Liver (tissue), 10 donors: ENCODE measurements at places on chromosomes 11 and 22. TPM values are rescaled to one million over a fixed set of nuclear protein-coding genes. Genes with fewer than 3 reads are reported as not detected.
A peak's percentile ranks its signal among the peaks of the same experiment; 100 is the strongest.

C1QTNF5 gene
- 2.2 TPM for total RNA-seq

BIK gene
- total RNA-seq: not detected

MMP8 gene
- total RNA-seq: 3.5 TPM

CCDC87 gene
- 0.17 TPM for total RNA-seq

OR5A1 gene
- not detected for total RNA-seq

STIP1 gene
- 58.1 TPM for total RNA-seq

C11orf42 gene
- total RNA-seq: not detected

SYT7 gene
- 114 TPM for total RNA-seq

HBB gene
- total RNA-seq: 5.7 TPM

SOX10 gene
- total RNA-seq: 0.08 TPM

SERHL2 gene
- 0.79 TPM for total RNA-seq

OSBP2 gene
- 1.2 TPM for total RNA-seq

DNA sequence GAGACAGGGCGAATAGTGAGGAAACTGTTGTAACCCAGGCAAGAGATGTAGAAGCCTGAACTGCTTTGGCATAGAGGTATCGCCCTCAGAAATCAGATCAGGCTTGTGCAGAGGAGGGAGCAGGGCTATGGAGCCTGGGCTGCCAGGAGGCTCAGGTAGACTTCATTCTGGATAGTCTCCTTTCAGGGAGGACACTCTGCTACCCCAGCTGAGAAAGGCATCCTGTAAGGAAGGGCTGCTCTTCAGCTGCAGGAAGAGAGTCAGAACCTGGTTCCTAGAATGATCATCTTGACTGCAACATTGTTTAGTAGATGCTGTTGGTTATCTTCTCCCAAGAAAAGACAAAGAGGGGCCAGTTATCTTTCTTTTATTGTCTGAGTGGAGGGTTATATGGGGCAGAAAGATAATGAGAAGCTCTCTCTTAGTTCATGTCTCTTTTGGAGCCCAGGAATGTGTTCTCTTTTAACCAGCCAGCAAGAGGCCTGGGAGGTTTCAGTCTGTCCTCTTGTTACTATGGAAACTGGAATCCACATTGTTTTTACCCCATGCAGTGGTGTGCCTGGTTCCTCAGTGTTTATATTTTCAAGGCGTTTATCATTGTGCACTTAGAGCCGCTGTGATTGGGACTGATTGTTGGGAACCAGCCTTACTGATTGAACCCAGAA, 95.7 kb downstream of the STIM1 start:
- no peaks in the 10 kb centered on the region for H3K4me1 ChIP-seq
- H3K4me3 ChIP-seq: no peak overlapping the region
- H3K36me3 ChIP-seq: no peaks in the 10 kb centered on the region
- H3K27ac ChIP-seq: peak overlapping the region; percentile 16
- no peaks in the 10 kb centered on the region for H3K27me3 ChIP-seq

GRCh38 chr22:47130883-47131631, 368.6 kb downstream of the TBC1D22A start:
- no peaks in the 10 kb centered on the region for H3K4me1 ChIP-seq
- DNase-seq: no peak
- H3K36me3 ChIP-seq: no peaks in the 10 kb centered on the region

DNA sequence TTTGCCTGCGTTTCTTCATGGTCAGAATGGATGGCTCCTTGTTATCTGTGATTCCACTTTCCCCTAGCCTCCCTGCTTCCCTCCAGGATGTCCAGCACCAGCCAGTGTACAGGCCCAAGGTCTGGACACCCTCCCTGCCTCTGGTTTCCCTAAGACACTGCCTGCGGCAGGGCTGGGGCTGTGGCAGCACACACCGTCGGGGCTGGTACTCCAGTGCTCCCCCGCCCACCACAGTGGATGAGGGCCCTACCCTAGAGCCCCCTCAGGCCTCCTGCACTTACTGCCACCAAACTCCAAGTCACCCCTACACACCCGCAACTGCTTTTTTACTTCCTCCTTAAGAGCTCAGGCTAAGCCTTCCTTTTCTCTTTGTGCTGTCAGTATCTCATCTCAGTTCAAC, 28.9 kb downstream of the ZNF214 start:
- DNase-seq: no peak
- H3K4me3 ChIP-seq: no peak overlapping the region
- H3K4me1 ChIP-seq: no peaks in the 10 kb centered on the region
- H3K27ac ChIP-seq: no peak overlapping the region
- H3K27me3 ChIP-seq: no peaks in the 10 kb centered on the region
- no peaks in the 10 kb centered on the region for H3K36me3 ChIP-seq

GRCh38 chr11:88169881-88170280, 5.4 kb downstream of the RAB38 start:
- no peak overlapping the region for H3K27ac ChIP-seq
- DNase-seq: no peak
- no peaks in the 10 kb centered on the region for H3K27me3 ChIP-seq
- no peak overlapping the region for H3K4me3 ChIP-seq
- peaks cover 2% of the 10 kb centered on the region for H3K4me1 ChIP-seq

GRCh38 chr11:125872138-125872491, 15.4 kb upstream of the HYLS1 start:
- H3K36me3 ChIP-seq: no peaks in the 10 kb centered on the region
- H3K4me1 ChIP-seq: no peaks in the 10 kb centered on the region
- no peak overlapping the region for H3K4me3 ChIP-seq
- H3K27ac ChIP-seq: no peak overlapping the region

- H3K4me3 ChIP-seq: no peak overlapping the region
- no peak for DNase-seq
- H3K4me1 ChIP-seq: peaks cover 11% of the 10 kb centered on the region
- H3K27ac ChIP-seq: no peak overlapping the region
- H3K36me3 ChIP-seq: no peaks in the 10 kb centered on the region
- no peaks in the 10 kb centered on the region for H3K27me3 ChIP-seq
Observed at GRCh38 chr11:86294026-86294425, 8.0 kb upstream of the HIKESHI start.

DNA sequence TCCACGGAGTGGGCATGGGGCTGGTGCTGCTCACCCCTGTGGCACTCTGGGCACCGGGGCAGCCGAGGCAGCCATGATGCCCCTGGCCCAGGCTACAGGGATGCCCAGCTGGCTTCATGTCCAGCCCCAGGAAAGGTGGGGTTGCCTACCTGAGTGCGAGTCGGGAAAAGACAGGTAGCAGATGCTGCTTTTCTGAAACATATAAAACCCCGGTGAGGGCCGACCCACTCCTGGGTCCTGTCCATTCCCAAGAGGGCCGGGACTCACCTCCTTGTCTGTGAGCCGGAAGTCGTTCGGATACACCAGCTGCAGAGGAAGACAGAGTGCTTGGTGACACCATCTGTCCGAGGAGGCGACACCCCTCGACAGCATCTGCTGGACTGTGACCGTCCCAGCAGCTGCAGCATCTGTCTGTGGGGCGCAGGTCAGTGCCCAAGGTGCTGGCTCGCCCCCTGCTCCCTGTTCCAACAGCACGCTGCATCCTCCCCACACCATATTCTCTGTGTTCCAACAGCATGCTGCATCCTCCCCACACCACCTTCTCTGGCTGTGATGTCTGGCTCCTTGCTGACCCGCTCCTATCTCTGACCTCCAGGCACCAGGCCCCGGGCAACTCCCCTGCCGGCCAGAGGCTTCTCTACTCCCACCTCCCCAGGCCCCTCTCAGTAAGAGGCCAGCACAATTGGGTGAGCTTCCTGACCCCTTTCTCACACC, 8.0 kb downstream of the DENND6B start:
- H3K4me1 ChIP-seq: no peaks in the 10 kb centered on the region
- H3K27me3 ChIP-seq: no peaks in the 10 kb centered on the region
- H3K36me3 ChIP-seq: no peaks in the 10 kb centered on the region
- H3K4me3 ChIP-seq: no peak overlapping the region

- H3K36me3 ChIP-seq: no peaks in the 10 kb centered on the region
- no peak for DNase-seq
- H3K4me1 ChIP-seq: no peaks in the 10 kb centered on the region
Observed at GRCh38 chr22:30685178-30685577, 9.5 kb upstream of the OSBP2 start.

DNA sequence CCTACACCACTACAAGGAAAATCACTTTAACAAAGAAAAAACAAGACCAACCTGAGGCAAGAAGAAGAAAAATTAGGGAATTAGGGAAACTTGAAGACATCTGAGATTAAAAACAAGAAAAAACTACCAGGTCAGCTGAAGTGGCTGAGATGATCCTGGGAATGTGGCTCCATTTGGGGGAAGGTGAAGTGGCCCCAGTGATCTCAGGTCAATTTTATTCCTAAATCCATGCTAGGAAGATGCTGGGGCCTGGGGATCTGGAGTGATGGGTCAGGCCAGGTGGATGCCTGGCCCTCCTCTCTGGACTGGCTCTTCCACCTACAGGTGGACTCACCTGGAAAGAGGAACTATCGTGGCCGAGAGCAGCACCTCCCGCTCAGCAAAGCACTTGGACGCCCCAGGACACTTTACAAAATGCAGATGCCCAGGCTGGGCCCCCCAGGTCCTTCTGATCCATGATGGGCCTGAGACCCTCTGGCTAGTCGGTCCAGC, 6.7 kb downstream of the TOP3B start:
- no peaks in the 10 kb centered on the region for H3K27me3 ChIP-seq
- no peak overlapping the region for H3K27ac ChIP-seq
- peaks cover 32% of the 10 kb centered on the region for H3K36me3 ChIP-seq
- no peak for DNase-seq

DNA sequence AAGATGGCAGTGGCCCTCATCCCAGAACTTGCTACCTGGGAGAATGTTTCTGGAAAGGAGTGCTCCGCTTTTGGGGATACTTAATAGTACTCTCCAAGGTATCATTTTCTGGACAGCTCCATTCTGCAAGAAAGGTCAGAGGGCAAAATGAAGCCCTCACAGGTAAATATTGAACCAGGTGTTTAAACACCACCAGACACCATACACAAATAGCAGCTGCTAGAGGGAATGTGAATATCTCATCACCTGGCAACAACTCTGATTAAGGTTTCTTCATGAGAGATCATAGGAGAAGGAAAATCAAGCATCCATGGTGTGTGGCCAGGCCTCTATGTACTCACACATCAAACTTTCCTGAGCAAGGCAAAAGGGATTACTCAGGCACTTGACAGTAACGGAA, 226.1 kb upstream of the FAT3 start:
- H3K4me1 ChIP-seq: no peaks in the 10 kb centered on the region
- no peak overlapping the region for H3K4me3 ChIP-seq
- H3K27me3 ChIP-seq: no peaks in the 10 kb centered on the region
- H3K27ac ChIP-seq: no peak overlapping the region
- DNase-seq: no peak

GRCh38 chr22:29917052-29917902, 34.3 kb downstream of the MTMR3 start:
- H3K4me3 ChIP-seq: no peak overlapping the region
- DNase-seq: no peak
- H3K36me3 ChIP-seq: no peaks in the 10 kb centered on the region
- H3K4me1 ChIP-seq: peaks cover 30% of the 10 kb centered on the region
- no peak overlapping the region for H3K27ac ChIP-seq

DNA sequence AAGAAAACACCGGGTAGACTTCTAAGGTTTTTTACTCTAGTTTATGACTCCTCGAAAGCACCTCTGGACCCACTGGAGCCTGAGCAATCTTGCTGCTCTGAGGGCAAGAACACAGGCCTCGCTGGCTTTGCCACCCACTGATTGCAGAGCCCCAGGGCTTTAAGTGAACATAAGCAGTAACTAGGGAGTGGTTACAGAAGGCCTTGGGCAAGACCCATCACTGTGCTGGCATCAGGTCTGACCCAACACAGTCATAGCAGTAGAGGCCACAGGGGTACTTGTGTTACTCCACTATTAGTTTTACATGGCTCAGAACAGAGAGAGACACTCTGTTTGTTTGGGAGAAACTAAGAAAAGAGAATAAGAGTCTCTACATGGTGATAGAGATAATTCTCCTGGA, 684.5 kb downstream of the FAM181B start:
- no peaks in the 10 kb centered on the region for H3K36me3 ChIP-seq
- no peak overlapping the region for H3K4me3 ChIP-seq
- no peaks in the 10 kb centered on the region for H3K4me1 ChIP-seq
- DNase-seq: no peak
- H3K27me3 ChIP-seq: no peaks in the 10 kb centered on the region

- peak overlapping the region; percentile 88 for H3K27ac ChIP-seq
- H3K4me3 ChIP-seq: peak overlapping the region; percentile 57
- no peaks in the 10 kb centered on the region for H3K27me3 ChIP-seq
- peak; percentile 92 for DNase-seq
Observed at GRCh38 chr11:95150956-95151684, 61.5 kb downstream of the ENDOD1 start.

GRCh38 chr11:107675902-107676301, 36.0 kb downstream of the SLN start:
- DNase-seq: no peak
- no peaks in the 10 kb centered on the region for H3K4me1 ChIP-seq
- H3K36me3 ChIP-seq: no peaks in the 10 kb centered on the region
- no peaks in the 10 kb centered on the region for H3K27me3 ChIP-seq
- H3K27ac ChIP-seq: no peak overlapping the region

- H3K36me3 ChIP-seq: peaks cover 9% of the 10 kb centered on the region
- H3K27ac ChIP-seq: no peak overlapping the region
- DNase-seq: no peak
- no peaks in the 10 kb centered on the region for H3K4me1 ChIP-seq
- H3K27me3 ChIP-seq: no peaks in the 10 kb centered on the region
Observed at GRCh38 chr11:119179983-119180382, 5.3 kb upstream of the NHERF4 start.

- no peak overlapping the region for H3K4me3 ChIP-seq
- DNase-seq: no peak
- no peaks in the 10 kb centered on the region for H3K36me3 ChIP-seq
- H3K4me1 ChIP-seq: no peaks in the 10 kb centered on the region
- H3K27ac ChIP-seq: no peak overlapping the region
- no peaks in the 10 kb centered on the region for H3K27me3 ChIP-seq
Observed at GRCh38 chr11:9982796-9983579, 311.0 kb downstream of the SBF2 start.

DNA sequence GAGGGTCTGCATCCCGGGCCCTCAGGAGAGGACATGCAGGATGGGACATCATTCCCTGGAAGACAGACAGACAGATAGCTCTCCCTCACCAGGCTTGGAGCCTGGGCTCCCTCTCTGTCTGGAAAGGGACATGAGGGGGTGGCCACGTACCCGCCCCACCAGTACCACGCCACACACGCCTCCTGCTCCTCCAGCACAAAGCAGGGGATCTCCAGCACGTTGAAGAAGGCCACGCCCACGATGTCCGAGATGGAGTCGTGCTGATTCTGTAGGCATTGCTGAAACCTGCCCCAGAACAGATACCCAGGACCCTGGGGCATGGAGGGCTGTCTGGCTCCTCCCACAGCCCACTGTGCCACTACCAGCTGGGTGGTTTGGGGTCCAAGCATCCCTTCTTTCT, 2.2 kb downstream of the PLA2G3 start:
- no peaks in the 10 kb centered on the region for H3K27me3 ChIP-seq
- no peak overlapping the region for H3K4me3 ChIP-seq
- no peaks in the 10 kb centered on the region for H3K4me1 ChIP-seq

- no peaks in the 10 kb centered on the region for H3K36me3 ChIP-seq
- H3K4me1 ChIP-seq: peaks cover 6% of the 10 kb centered on the region
- DNase-seq: no peak
- H3K4me3 ChIP-seq: no peak overlapping the region
- no peak overlapping the region for H3K27ac ChIP-seq
Observed at GRCh38 chr11:128042290-128042751, 545.0 kb downstream of the ETS1 start.
